ENCODE measurements at places on chromosomes 1 and 21.

DNA sequence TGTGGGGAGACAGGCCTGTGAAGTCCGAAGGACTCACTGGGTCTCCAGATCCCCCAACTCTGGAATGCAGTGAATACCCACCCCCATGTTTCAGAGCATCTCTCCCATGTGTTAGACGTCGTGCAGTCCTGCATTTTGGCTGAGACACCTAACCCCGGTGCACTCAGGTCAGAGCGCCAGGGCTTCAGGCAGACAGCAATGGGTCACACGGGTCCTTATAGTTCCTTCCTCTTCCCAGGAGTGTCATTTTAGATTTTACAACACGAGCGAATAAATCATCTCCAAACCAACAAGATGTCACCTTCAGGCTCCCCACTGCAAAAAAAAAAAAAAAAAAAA lies 5.1 kb downstream of the PRRX1 start:
- peak overlapping the region; percentile 86 for H3K4me3 ChIP-seq
- H3K27ac ChIP-seq = peak overlapping the region; percentile 96
- H3K4me1 ChIP-seq = peaks cover 82% of the 10 kb centered on the region
- no peaks in the 10 kb centered on the region for H3K27me3 ChIP-seq
- peaks cover 24% of the 10 kb centered on the region for H3K36me3 ChIP-seq

- H3K4me3 ChIP-seq = no peak overlapping the region
- DNase-seq = no peak
- H3K27ac ChIP-seq = no peak overlapping the region
Measured at GRCh38 chr1:56910441-56910985, 55.3 kb downstream of the C8B start.

DNA sequence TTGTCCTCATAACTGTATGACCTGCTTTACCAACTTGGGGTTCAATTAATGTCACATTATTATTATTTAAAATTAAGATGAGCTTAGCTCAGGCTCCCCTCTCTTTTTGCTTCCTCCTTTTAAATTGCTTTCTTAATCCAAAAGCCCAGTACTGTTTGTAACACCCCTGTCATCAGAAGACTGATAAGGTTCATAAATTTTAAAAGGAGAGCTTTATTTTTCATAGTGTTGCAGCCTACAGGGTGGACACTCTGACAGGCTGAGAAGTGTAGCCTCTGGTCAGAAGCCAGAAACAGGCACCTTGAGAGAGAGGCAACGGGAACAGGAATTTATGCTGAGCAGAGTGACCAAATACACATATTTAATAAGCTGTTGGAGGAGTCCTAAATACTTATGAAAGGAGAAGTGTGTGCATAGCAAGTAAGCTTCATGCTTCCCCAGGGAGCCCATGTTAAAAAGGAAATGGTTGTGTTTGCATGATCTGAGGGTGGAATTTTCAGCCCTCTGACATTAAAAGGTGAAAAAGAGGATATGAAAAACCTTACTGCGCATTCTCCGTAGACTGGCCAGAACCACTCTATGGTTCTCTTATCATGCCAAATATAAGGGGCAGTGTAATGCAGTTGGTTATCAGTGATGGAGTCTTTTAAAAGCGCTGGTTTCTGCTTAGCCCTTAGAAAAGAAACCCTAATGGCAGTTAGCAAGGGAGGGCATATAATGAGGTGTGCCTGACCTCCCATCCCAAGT lies 30.5 kb upstream of the FGGY start:
- H3K27me3 ChIP-seq = no peaks in the 10 kb centered on the region
- H3K4me1 ChIP-seq = peaks cover 11% of the 10 kb centered on the region
- DNase-seq = no peak
- no peak overlapping the region for H3K4me3 ChIP-seq
- H3K27ac ChIP-seq = no peak overlapping the region

GRCh38 chr1:221069178-221069903 lies 190.1 kb downstream of the HLX start:
- H3K4me1 ChIP-seq = no peaks in the 10 kb centered on the region
- no peak overlapping the region for H3K4me3 ChIP-seq
- H3K36me3 ChIP-seq = peaks cover 1% of the 10 kb centered on the region
- peaks cover 31% of the 10 kb centered on the region for H3K27me3 ChIP-seq
- no peak overlapping the region for H3K27ac ChIP-seq

- no peaks in the 10 kb centered on the region for H3K4me1 ChIP-seq
- H3K36me3 ChIP-seq = peaks cover 11% of the 10 kb centered on the region
- DNase-seq = no peak
- no peaks in the 10 kb centered on the region for H3K27me3 ChIP-seq
- no peak overlapping the region for H3K4me3 ChIP-seq
- no peak overlapping the region for H3K27ac ChIP-seq
Measured at GRCh38 chr1:52798331-52798730, 44.2 kb upstream of the ZYG11A start.

- peaks cover 6% of the 10 kb centered on the region for H3K36me3 ChIP-seq
- H3K27ac ChIP-seq = peak overlapping the region; percentile 82
- no peak overlapping the region for H3K4me3 ChIP-seq
- peaks cover 24% of the 10 kb centered on the region for H3K4me1 ChIP-seq
Measured at GRCh38 chr1:22880174-22880601, 92.5 kb downstream of the LACTBL1 start.

- H3K4me3 ChIP-seq = no peak overlapping the region
- DNase-seq = no peak
- H3K4me1 ChIP-seq = peaks cover 5% of the 10 kb centered on the region
- H3K36me3 ChIP-seq = no peaks in the 10 kb centered on the region
- H3K27ac ChIP-seq = no peak overlapping the region
Measured at GRCh38 chr1:1990222-1990621, 13.4 kb downstream of the CFAP74 start.

- DNase-seq = no peak
- H3K36me3 ChIP-seq = peaks cover 6% of the 10 kb centered on the region
- no peak overlapping the region for H3K27ac ChIP-seq
- no peak overlapping the region for H3K4me3 ChIP-seq
- peaks cover 3% of the 10 kb centered on the region for H3K4me1 ChIP-seq
- no peaks in the 10 kb centered on the region for H3K27me3 ChIP-seq
Measured at GRCh38 chr1:185083818-185084217, 38.5 kb downstream of the RNF2 start.

GRCh38 chr1:9233241-9233941 lies 1.2 kb upstream of the H6PD start:
- H3K27ac ChIP-seq = no peak overlapping the region
- peaks cover 38% of the 10 kb centered on the region for H3K4me1 ChIP-seq
- H3K27me3 ChIP-seq = no peaks in the 10 kb centered on the region
- peak overlapping the region; percentile 2 for H3K4me3 ChIP-seq
- H3K36me3 ChIP-seq = no peaks in the 10 kb centered on the region

DNA sequence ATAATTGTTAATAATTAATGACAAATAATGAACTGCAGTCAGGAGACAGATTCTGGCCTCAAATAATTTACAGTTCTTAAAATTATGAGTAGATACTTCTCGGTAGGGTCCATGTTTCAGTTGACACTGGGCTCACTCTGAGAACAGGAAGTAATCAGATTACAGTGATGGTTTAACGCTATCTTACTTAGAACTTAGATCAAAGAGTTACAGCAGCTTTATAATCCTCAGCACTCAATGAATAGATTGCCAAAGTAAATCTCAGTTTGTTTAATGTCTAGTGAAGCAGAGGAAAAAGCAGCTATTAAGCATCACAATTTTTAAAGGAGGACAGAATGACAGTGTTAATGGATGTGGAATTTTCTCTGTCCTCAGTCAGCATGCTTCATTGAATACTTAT lies 79.6 kb downstream of the PDE4B start:
- H3K36me3 ChIP-seq = no peaks in the 10 kb centered on the region
- H3K4me1 ChIP-seq = no peaks in the 10 kb centered on the region
- H3K4me3 ChIP-seq = no peak overlapping the region
- DNase-seq = no peak

- H3K4me1 ChIP-seq = no peaks in the 10 kb centered on the region
- no peak for DNase-seq
- no peak overlapping the region for H3K27ac ChIP-seq
- peaks cover 29% of the 10 kb centered on the region for H3K36me3 ChIP-seq
- H3K4me3 ChIP-seq = no peak overlapping the region
Measured at GRCh38 chr1:43678940-43679339, 28.4 kb upstream of the ST3GAL3 start.

DNA sequence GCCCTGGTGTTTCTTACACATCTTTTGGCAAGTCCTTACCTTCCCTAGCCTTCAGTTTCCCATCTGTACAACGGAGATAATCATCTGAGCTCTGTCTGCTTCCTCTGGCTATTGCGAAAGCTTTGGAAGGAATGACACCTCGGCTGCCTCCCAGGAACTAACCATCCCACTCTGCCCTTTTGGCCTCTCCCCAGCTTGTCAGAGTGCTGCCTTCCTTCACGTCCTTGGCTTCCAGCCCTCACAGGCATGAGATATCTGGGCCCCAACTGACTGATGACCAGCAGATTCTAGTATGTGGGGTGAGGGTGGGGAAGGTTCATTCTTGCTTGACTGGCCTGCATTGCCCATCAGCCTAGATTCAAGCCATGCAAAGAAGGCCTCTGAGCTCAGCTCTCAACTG lies 253.1 kb upstream of the FGGY start:
- H3K27ac ChIP-seq = no peak overlapping the region
- peaks cover 2% of the 10 kb centered on the region for H3K27me3 ChIP-seq
- H3K4me3 ChIP-seq = no peak overlapping the region
- H3K4me1 ChIP-seq = peaks cover 18% of the 10 kb centered on the region
- no peak for DNase-seq
- no peaks in the 10 kb centered on the region for H3K36me3 ChIP-seq

DNA sequence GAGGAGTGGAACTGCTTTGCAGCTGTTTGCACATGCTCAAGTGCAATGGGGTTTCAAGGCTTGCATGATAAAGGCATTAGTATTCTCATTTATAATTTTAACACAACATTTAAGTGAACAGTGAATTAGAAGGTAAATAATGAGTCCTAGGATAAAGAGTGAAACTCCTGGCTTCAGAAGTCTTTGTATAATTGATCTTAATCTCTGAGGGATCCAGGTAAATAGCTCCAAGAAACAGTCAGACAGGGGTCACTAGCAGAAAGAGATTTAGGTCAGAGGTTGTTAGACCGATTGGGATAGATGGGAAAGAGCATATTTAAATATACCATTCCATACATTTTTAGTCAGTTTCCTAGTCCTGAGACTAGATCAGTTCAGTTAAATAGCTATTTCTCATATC lies 14.1 kb upstream of the THEM4 start:
- no peaks in the 10 kb centered on the region for H3K36me3 ChIP-seq
- peaks cover 9% of the 10 kb centered on the region for H3K4me1 ChIP-seq
- peaks cover 12% of the 10 kb centered on the region for H3K27me3 ChIP-seq
- no peak overlapping the region for H3K4me3 ChIP-seq

DNA sequence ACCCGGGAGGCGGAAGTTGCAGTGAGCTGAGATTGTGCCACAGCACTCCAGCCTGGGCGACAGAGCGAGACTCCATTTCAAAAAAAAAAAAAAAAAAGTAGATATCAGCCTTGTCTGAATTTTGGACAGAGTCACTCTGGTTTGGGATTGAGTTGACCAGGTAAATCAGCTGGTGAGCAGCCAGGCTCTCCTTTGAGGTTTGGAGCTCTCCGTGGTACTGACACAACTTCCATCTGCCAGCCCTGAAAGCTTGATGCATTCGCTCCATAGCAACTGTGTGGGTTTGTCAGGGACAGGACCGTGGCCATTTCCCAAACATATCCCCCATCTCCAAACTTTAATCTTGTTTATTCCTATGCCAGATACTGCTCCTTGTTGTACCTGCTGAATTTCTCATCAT lies 155.2 kb downstream of the DMRTA2 start:
- H3K27ac ChIP-seq = no peak overlapping the region
- no peak for DNase-seq
- no peaks in the 10 kb centered on the region for H3K36me3 ChIP-seq

GRCh38 chr1:206634365-206635079 lies 814 bp upstream of the DYRK3 start:
- H3K27me3 ChIP-seq = peaks cover 7% of the 10 kb centered on the region
- peak overlapping the region; percentile 77 for H3K4me3 ChIP-seq
- no peaks in the 10 kb centered on the region for H3K36me3 ChIP-seq

DNA sequence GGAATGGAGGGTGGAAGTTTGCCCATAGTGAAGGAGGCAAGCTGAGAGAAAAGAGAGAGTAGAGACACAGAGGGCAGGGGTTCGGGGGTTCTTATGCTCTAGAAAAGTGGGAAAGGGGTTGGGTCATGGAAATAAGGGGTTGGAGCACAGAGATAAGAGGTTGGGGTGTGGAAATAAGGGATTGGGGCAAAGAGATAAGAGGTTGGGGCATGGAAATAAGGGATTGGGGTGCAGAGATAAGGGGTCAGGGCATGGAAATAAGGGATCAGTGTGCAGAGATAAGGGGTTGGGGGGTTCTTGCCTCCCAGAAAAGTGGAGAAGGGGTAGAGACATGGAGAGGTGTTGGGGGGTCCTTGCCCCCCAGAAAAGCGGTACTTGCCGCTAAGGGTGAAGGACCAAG lies 56.2 kb downstream of the SFPQ start:
- H3K4me3 ChIP-seq = no peak overlapping the region
- H3K36me3 ChIP-seq = no peaks in the 10 kb centered on the region
- no peak overlapping the region for H3K27ac ChIP-seq
- DNase-seq = no peak
- H3K27me3 ChIP-seq = peaks cover 9% of the 10 kb centered on the region
- no peaks in the 10 kb centered on the region for H3K4me1 ChIP-seq

DNA sequence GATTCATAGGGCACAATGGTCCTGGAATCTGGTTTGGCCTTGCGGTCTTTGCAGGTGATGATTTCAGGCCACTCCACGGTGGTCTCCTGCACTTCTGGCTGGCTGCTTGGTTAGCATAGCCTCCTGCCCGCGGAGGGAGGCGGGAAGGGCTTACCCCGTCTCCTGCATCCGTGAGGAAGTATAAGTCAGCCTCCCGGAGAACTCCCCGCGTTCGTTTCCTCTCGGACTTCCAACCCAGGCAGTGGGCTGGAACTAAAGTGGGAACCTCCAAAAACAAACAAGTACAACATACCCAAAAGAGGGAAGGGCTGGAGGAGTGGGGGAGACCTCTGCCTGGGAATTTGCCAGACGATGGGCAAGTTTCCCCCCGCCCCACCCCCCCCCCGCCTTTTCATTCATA lies 939 bp upstream of the CCN1 start:
- no peak for DNase-seq
- H3K4me3 ChIP-seq = peak overlapping the region; percentile 93
- peaks cover 33% of the 10 kb centered on the region for H3K36me3 ChIP-seq
- peaks cover 56% of the 10 kb centered on the region for H3K4me1 ChIP-seq
- no peaks in the 10 kb centered on the region for H3K27me3 ChIP-seq

DNA sequence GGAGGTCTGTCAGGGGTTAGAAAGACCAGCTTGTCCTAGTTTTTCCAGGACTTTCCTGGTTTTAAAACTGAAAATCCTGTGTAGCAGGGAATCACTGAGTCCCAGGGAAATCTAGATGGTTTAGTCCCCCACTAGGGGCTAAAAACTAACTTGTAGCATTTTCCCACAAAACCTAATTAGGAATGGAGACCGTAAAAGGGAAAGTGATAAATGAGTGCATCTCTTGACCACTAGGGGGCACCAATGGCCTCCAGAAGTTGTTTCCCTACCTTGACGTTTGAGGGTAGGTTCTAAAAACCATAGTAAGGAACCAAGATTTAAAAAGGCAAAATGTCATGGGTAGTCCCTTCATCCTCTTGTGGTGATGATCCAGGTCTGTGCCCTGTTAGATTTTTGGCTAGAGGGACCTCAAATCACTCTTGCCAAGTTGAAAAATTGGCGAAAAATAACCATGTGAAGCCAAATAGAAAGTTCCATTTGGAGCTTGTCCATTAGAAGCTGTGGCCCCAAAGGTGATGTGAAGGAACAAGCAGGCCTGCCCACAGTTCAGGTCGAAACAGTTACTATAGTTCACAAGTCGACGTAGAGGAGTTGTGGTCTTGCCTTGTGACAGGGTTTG lies 24.5 kb downstream of the CLIC6 start:
- H3K4me1 ChIP-seq = no peaks in the 10 kb centered on the region
- H3K27ac ChIP-seq = no peak overlapping the region
- H3K4me3 ChIP-seq = no peak overlapping the region
- peaks cover 13% of the 10 kb centered on the region for H3K27me3 ChIP-seq
- peaks cover 5% of the 10 kb centered on the region for H3K36me3 ChIP-seq

GRCh38 chr1:108663074-108663473 lies 2.2 kb upstream of the HENMT1 start:
- no peak overlapping the region for H3K27ac ChIP-seq
- DNase-seq = no peak
- peaks cover 6% of the 10 kb centered on the region for H3K4me1 ChIP-seq
